ENCODE measurements at places on chromosomes 16 and 17.

- peak; percentile 73 for DNase-seq
Observed at GRCh38 chr16:67268136-67268579, 11.2 kb upstream of the PLEKHG4 start.

GRCh38 chr17:1593630-1593931 is 31.0 kb upstream of the PITPNA start:
- no peak for DNase-seq

- peak; percentile 40 for DNase-seq
Observed at GRCh38 chr16:30958175-30959079, 873 bp downstream of the SETD1A start.

DNA sequence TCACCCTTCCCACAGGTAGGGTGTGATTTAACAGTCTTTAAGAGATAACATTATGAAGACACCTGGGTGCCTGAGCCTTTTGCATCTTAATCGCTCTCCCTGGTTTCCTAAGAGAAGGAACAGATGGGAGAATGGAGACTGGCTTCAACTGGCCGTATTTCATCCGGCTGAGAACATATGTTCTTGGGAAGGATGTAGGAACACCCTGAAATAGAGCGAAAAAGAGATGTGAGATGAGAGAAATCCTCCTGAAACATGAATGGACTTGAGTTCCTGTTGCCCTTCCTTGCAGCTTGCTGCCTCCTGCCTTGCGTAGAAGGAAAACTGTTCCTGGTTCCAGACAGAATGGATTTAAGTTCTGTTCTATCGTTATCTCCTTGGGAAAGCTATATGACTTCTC is 385.4 kb upstream of the RBFOX1 start:
- DNase-seq: no peak

GRCh38 chr17:78081551-78081950 is 47.0 kb downstream of the TMC6 start:
- DNase-seq: no peak

DNA sequence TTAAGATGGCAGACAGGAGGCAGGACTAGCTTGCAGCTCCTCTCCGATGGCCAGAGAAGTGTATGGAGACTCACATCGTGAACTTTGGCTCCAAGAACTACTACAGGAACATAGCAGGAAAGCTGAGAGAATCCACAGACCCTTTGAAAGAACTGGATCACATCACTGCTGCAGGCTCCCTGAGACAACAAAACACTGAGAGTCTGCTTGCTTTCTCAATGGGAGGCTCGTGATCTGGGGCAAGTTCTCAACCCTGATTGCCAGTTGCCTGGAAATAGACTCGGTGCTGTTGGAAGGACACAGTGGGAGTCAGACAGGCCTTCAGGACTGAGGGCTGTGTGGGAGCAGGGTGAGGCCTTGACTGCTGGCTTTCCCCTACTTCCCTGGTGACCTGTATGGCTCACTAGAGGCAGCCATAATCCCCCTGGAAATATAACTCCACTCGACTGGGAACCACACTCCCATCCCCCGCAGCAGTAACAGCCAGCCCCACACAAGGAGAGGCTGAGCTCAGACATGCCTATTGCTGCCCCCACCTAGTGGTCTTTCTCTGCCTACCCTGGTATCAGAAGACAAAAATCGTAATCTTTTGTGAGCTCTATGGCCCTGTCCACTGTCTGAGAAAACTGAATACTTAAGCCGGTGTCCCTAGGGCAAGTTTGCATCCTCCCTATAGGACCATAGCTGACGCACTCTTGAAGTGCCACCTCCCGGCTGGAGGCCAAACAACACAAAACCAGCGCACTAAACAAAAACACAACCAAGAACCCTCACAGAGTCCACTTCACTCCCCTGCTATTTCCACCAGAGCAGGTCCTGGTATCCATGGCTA is 238.4 kb downstream of the CEP112 start:
- DNase-seq: no peak

DNA sequence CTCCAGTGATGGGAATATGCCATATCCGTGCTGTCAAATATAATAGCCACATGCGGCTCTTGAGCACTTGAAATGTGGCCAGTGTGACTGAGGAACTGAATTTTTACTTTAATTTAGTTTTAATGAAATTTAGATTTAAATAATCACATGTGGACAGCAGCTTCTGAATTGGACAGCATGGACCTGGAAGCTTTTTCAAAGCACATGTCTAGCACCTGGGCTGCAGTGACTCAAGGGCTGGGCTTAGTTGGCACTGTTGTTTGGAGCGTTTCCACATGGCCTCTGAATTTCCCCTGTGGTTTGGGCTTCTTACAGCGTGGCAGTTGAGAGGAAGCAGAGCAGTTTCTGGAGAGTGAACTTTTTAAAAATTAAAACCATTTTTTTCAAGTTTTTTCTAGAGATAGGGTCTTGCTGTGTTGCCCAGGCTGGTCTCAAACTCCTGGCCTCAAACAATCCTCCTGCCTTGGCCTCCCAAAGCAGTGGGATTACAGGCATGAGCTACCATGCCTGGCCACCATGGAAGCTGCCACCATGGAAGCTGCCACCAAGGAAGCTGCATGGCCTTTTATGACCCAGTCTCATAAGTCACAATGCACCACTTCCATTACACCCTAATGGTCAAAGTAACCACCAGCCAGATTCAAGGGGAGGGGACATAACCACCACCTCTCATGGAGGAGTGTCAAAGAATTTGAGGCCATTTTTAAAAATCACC is 6.7 kb upstream of the TOB1 start:
- no peak for DNase-seq

DNA sequence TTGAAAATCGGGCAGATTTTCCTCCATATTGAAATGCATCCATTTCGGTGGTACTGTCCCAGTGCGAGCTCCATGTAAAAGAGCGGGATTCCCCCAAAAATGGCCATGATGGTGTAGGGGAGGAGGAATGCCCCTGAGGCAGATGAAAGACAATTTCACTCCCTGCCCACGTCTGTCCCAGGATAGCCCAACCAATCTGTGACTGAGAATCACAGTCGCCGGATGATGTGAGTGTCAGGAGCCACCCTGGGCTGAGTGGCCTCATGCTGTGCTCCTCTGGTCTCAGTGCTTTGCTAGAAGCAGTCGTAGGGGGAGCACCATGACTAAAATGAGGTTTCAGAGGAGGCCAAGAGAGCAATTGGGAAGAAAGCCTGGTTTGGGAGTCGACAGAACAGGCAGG is 16.7 kb downstream of the SLC6A4 start:
- no peak for DNase-seq

- DNase-seq: peak; percentile 85
Observed at GRCh38 chr17:64081802-64082799, 47.8 kb downstream of the ERN1 start.

- no peak for DNase-seq
Observed at GRCh38 chr16:80601182-80601581, 60.4 kb downstream of the DYNLRB2 start.

GRCh38 chr16:11738742-11739544 is 3.7 kb downstream of the TXNDC11 start:
- no peak for DNase-seq

Data from trophoblast cell (in vitro differentiated cells and primary cell).